ENCODE measurements at places on chromosomes 1 and 21.
A peak's percentile ranks its signal among the peaks of the same experiment; 100 is the strongest.

- no peak for DNase-seq
These were observed 58.2 kb downstream of the DNTTIP2 start for GRCh38 chr1:93820554-93821422.

DNA sequence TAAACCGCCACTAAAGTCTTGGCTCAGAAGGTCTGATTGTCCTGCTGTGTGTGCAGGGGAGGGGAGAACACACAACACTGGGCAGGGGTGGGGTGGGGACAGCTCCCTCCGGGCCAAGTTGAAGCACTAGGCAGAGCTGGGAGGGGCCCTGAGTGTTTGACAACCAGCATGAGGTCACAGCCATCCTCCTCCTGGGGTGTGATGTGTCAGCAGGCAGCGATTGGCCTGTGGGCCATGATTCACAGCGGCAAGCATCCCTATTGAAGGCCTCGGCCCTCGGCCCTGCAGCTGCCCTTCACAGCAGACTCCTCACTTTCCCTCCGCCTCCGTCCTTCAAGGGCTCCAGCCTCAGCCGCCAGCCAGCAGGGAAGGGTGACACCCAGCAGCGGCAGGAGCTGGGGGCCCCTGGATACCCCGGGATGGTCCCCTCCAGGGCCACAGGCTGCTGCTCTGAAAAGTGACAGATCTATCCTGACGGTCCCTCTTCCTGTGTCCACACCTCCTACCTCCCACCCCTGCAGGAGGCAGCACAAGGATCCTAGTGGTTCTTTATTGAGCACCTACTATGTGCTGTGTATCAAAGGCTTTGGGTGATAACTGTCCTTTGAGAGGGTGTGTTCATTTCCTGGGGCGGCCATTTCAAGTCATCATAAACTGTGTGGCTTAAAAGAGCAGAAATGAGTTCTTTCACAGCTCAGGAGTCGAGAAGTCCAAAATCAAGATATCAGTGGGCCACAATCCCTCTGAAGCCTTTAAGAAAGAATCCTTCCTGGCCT lies 66.0 kb upstream of the SLC25A33 start:
- peak; percentile 88 for DNase-seq

DNA sequence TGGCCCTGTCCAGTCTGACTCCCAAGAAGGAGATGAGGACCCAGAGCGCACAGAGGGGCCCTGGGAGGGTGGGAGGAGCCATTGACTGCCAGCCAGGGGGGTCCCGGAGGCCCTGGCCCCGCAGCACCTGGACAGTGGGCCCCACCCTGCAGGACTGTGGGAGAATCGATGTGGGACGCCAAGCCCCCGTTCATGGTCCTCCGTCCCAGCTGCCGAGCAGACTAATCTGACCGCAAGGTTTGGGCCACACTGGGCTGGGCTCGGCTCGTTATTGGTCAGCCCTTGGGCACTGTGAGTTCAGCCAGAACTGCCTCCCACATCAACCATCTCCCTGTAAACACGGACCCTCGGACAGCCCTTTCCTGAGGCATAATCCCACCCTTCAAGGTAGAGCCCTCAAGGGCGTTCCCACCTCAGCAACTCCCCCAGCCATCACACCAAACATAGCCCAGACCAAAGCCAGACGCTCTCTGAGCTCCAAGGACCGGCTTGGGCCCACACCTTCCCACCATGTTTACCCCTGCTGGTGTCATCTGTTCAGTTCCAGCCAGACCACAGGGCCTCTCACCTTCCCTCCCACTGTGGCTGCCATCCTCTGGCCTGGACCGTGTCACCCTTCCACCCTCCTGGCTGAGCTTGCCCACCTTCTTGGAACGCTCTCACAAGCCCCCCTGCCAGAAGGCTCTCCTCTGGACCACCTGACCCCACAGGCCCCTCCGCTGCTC lies 16.2 kb upstream of the POFUT2 start:
- DNase-seq, result no peak

- DNase-seq, result peak; percentile 75
These were observed 47.5 kb downstream of the HSF2BP start for GRCh38 chr21:43611598-43612369.

- no peak for DNase-seq
These were observed 235.7 kb upstream of the RAB4A start for GRCh38 chr1:229035054-229035747.

DNA sequence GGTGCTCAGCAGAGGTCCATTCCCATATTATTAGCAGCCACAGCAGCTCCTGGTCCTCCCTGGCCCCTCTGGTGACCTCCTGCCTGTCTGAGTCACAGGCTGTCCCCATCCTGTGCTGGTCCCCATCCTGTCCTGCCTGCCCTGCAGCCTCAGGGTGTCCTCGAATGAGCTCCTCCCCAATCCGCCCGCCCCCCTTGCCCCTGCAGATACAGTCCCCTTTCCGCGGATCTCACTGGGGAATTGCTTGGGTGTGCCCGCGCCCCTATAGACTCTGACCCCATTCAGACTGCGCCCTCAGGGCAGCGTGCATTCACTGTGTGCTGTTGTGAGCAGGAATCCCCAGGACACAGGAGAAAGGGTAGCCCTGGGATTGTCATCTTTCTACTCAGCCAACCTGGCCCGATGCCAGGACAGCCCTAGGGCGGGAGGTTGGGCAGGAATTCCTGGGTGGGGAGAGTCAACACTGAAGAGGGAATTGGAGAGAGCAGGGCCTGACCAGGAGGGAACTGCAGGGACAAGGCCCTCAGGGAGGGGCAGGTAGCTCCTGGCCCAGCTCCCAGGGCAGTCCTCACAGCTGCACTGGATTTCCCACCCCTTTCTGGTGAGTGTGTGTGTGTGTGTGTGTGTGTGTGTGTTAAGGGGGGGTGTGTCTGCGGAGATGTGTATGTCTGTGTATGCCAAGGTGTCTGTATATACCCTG lies 1.1 kb upstream of the GUCA2A start:
- no peak for DNase-seq

GRCh38 chr1:8239306-8240023 lies 78.4 kb upstream of the SLC45A1 start:
- peak; percentile 82 for DNase-seq

- DNase-seq, result no peak
These were observed 36.1 kb downstream of the CLSTN1 start for GRCh38 chr1:9787702-9788101.

- DNase-seq, result no peak
These were observed 35.4 kb upstream of the COL24A1 start for GRCh38 chr1:86191958-86192357.

GRCh38 chr1:208142590-208143382 lies 101.4 kb downstream of the PLXNA2 start:
- no peak for DNase-seq

DNA sequence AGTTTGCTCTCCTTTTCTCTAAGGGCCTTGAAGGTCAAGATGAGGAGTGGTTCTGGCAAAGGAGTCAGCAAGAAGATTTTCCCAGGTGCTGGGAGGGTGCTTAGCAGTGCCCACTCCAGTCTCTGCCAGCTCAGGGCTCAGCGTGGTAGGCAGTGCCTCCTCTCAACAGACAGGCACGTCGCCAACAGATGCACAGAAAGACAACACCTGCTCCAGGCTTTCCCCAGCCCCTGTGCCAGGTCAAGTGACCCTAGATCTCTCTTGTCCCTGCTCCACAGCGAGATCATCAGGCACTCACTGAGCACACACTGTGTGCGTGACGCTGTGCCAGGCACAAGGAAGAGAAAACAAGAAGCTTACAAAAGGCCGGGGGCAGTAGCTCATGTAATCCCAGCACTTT lies 86.0 kb downstream of the CASZ1 start:
- DNase-seq, result no peak

- no peak for DNase-seq
These were observed 32.7 kb downstream of the SUSD4 start for GRCh38 chr1:223331301-223331700.

- no peak for DNase-seq
These were observed 146.4 kb upstream of the IVNS1ABP start for GRCh38 chr1:185463433-185463832.

DNA sequence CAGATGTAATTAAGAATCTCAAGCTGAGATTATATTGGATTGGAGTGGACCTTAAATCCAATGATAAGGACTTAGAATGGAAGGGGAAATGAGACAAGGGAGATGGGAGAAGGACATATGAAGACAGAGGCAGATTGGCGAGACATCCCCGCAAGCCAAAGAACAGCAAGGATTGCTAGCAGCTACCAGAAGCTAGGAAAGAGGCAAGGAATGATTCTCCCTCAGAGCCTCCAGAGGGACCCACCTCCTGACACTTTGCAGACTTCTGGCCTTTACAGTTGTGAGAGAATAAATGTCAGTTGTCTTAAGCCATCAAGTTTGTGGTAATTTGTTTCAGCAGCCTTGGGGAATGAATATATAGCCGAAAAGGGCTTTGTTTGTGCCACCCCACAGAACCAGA lies 20.7 kb downstream of the METTL13 start:
- no peak for DNase-seq

DNA sequence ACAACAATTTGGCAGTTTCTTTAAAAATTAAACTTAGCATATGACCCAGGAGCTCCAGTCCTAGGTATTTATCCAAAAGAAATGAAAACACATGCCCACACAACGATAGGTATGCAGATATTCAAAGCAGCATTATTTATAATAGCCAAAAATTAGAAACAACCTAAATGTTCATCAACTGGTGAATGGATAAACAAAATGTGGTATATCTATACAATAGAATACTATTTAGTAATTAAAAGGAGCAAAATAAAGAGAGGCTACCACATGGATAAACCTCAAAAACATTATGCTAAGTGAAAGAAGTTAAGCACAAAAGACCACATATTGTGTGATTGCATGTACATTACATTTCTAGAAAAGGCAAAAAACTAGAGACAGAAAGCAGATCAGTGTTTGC lies 51.3 kb downstream of the ROR1 start:
- no peak for DNase-seq

GRCh38 chr1:53197291-53198200 lies 922 bp downstream of the CPT2 start:
- no peak for DNase-seq

DNA sequence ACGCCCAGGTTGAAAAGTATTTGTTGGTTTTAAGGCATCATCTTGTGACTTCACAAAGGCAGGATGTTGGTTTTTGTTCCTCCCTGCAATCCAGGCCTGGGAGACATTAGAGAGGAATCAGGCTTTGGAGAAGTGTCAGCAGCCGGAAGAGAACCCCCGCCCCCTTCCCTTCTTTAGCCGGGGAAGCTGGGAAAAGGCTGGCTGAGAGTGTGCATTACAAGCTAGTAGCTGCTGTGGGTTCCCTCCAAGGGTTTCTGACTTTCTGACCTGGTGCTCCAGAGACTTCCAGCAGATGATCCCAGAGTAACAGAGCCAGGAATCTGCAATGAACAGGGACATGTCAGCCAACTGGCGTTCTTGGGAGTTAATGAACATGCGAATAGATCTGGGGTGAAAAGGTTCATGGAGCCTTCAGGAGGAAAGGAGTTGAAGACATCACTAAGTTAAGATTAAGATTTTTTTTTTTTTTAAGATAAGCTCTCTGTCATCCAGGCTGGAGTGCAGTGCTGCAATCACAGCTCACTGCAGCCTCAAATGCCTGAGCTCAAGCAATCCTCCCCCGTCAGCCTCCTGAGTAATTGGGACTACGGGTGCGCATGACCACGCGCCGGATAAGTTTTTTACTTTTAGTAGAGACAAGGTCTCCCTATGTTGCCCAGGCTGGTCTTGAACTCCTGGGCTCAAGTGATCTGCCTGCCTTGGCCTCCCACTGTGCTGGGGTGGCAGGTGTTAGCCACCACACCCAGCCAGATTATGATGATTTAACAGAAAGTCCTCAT lies 7.5 kb downstream of the DISP3 start:
- no peak for DNase-seq

DNA sequence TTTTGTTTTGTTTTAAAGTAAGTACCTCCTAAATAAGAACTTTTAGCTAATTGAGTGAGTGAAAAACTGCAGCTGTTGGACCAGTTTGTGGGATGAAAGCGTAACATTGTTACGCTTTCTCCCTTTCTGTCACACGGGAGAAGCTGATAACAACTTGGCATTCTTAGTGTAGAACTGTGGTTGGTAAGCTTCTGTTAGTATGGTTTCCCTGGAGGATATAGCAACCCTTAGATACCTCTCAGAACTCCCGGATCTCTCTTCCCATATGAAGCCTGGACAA lies 98.2 kb downstream of the CACHD1 start:
- peak; percentile 5 for DNase-seq

DNA sequence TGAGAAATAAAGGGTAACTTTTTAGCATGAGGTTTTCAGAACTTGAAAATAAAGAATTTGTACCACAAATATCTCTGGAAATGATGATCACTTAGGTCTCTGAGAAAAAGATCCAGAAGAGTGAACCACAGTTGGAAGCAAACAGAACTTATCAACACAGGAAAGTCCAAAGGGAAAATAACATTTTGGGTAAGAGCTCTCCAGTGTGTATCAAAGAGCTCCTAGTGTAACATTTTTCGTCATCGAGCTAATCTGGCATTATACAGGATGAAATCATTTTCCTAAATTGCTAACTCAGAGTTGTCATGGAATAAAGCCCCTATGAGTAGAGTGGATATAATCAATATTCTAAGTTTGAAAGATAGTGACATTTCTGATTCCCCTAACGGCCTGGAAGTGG lies 104.0 kb downstream of the LMO4 start:
- no peak for DNase-seq

DNA sequence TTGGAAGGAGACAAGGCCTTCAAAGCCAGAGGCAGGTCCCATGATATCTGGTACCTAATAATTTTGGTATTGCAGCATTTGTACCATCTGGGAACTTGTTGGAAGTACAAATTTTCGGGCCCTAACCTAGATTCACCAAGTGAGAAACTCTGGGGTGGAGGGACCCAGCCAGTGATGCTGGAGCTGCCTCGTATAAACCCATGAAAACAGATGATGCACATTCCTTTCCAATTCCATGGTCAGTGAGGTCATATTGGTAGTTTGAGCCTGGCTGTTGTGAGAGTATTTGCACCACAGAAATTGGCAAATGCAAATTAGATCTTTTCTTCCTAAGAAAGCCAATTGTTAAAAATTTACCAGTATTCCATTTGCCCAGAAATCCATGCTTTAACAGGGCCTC lies 269.6 kb upstream of the PLXNA2 start:
- DNase-seq, result no peak

DNA sequence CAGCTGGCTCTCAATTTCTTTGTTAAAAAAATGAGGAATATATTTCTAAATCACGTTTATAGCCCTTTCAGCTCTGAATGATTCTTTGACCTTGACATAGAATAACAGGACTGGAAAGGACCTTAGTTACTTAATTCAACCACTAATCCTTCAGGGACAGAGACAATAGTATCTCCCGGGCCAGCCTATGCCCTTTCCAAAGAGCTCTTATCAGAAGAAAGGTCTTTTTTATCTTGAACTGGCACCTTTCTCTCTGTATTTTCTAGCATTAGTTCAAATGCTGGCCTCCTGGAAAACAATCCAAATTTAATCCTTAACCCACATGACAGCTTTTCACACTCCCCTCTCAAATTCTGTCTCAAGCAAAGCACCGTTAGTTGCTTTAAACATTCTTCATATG lies 44.8 kb upstream of the FBXO28 start:
- DNase-seq, result no peak

DNA sequence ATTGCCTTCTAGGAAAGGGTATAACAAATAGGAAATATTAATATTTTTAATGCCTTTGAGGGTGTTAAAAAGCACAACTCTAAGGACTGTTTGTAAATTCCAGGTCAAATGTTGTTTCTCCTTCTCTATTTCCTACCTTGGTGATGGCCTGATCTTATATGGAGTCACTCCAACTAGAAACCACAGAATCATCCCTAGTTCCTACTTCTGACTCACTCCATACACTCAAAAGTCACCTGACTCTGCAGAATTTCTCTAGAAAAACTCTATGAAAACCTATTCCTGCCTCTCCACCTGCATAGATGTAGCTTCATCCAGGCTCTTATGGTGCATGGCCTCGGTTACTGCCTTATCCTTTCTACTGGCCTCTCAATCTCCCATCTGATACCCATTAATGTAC lies 14.5 kb downstream of the RGS4 start:
- DNase-seq, result peak; percentile 77

GRCh38 chr1:211627259-211627658 lies 48.2 kb downstream of the NEK2 start:
- no peak for DNase-seq
